ENCODE measurements at places on chromosomes 3 and 15. TPM values are rescaled to one million over a fixed set of nuclear protein-coding genes. Genes with fewer than 3 reads are reported as not detected.

The ITGA11 gene
- polyA plus RNA-seq = not detected

The IL17RC gene
- polyA plus RNA-seq = 8.3 TPM

- DNase-seq = no peak
Observed at GRCh38 chr15:36497901-36498300, 81.5 kb upstream of the CDIN1 start.

GRCh38 chr3:127220497-127220896 lies 27.6 kb downstream of the PRR23E start:
- DNase-seq = no peak

The MAP1A gene
- polyA plus RNA-seq = 0.24 TPM

DNA sequence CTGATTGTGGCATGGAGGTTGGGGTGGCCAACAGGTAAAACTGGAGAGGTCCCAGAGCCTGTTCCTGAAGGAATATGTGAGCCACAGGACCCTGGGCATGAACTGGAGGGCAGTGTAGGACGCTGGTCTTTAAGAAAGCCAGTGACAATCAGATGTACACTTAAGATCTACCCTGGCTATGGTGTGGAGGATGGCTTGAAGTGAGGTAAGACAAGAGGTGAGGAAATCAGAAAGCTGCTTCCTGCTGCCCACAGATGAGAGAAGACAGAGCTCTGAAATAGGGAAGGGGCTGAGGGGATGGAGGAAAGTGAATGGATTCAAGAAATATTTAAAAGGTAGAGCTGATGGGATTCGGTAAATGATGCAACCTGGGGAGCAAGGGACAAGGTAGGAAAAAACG lies 22.7 kb upstream of the KLHL6 start:
- no peak for DNase-seq

GRCh38 chr3:48934333-48934991 lies 15.8 kb downstream of the ARIH2 start:
- no peak for DNase-seq

The SAMD7 gene
- polyA plus RNA-seq = not detected

The MEX3B gene
- not detected for polyA plus RNA-seq

The GOLGA6D gene
- not detected for polyA plus RNA-seq

The TNNC1 gene
- 0.73 TPM for polyA plus RNA-seq

The GNB4 gene
- polyA plus RNA-seq = 0.12 TPM

GRCh38 chr15:42182961-42183360 lies 25.1 kb downstream of the VPS39 start:
- DNase-seq = no peak

GRCh38 chr3:156396851-156397250 lies 158.1 kb downstream of the SSR3 start:
- DNase-seq = no peak

DNA sequence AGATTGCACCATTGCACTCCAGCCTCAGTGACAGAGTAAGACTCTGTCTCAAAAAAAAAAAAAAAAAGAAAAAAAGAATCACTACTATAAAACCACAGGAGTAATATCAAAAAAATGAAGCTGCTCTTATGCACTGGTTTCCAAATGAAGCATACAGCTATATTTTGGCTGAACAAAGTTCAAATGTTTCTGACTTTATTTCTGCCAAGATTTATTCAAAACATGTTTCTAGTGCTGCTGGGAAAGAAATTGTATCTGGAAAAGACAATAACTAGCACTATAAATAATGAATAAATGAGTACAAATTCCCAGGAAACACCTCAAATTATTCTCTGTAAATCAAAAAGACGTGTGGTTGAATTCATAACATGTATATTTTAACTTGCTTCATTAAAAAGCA lies 102.5 kb upstream of the MME start:
- DNase-seq = no peak

GRCh38 chr3:72355168-72355567 lies 493.1 kb downstream of the SHQ1 start:
- no peak for DNase-seq

DNA sequence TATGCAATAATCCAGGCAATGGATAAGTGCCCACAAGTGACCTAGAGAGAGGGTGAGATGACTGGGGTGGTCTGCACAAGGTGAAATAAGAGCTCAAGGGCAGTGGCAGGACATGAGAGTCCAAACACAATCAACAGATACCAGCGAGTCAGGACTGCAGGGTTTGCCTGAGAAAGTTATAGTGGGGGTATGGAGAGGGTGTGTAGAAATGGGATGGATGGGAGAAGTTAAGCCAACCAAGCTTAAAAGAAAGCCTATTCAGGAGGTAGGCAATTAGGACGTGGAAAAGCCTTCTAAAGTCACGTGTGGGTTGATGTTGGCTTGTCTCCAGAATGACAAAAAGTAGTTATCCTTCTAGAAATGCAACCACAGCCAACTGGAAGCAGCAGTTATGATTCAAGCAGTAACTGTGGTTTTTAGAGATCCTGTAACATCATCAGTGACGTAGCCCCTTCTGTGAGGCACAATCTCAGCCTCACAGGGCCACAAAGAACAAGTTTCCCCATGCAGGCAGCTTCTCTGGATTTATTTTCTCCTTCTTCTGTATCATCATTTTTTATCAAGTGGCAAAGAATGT lies 56.1 kb downstream of the FAM174B start:
- no peak for DNase-seq

GRCh38 chr3:186208296-186208989 lies 99.6 kb upstream of the ETV5 start:
- no peak for DNase-seq

Measured in naive thymus-derived CD4-positive, alpha-beta T cell (primary cell).